ENCODE measurements at places on chromosomes 5 and 9.

DNA sequence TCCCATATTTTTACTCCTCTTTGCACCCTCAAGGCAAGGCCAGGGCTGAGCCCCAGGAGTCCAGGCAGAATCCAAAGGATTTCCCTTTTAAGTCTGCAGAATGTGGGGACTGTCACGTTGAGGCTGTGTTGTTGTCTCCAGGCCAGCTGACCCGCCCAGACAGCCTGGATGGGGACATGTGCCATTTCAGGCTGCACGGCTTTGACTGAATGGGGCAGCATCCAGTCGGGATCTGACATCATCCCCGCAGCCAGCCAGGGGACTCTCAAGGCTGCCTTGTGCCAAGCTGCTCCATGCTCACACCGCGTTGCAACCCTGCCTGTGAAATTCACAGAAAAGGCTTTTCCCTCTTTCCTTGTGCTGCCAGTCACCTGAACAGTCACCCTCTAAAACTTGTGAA is 2.2 kb upstream of the ZNF366 start:
- DNase-seq: peak; percentile 89

GRCh38 chr5:17272111-17272510 is 54.7 kb downstream of the BASP1 start:
- DNase-seq: no peak

GRCh38 chr9:77575785-77576184 is 72.3 kb downstream of the GNA14 start:
- no peak for DNase-seq

- no peak for DNase-seq
Observed at GRCh38 chr5:171678646-171679045, 107.0 kb upstream of the SMIM23 start.

- no peak for DNase-seq
Observed at GRCh38 chr9:131584858-131585257, 39.5 kb downstream of the PRRT1B start.

DNA sequence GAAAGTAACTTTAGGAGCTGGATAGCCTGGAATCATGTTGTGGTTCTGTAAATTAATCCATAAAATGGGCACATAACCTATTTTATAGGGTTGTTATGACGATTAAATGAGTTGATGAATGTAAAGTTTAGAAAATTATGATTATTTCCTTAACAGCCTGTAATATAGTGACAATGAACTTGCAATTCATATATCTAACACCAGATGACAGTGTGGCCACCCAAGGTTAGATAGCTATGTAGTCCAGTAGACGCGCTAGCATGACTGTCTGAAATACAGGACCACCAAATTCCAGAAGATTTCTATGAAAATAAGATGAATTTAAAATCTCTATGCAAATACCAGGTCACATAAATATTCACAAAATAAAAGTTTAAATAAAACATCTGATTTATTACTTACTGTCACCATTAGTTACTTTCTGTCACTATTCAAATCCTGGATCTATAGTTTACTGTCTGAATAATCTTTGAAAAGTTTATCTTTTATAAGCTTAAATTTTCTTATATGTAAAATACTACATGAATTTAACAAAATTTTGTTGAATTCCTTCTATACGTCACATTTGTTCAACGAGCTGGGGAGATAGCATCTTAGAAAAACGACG is 26.1 kb upstream of the MACIR start:
- no peak for DNase-seq

- no peak for DNase-seq
Observed at GRCh38 chr9:77819657-77820056, 171.5 kb upstream of the GNA14 start.

- DNase-seq: no peak
Observed at GRCh38 chr5:134911285-134912206, 6.6 kb downstream of the PCBD2 start.

- DNase-seq: no peak
Observed at GRCh38 chr5:178625679-178626483, 969 bp downstream of the CLK4 start.

- no peak for DNase-seq
Observed at GRCh38 chr9:12394105-12394504, 299.1 kb upstream of the TYRP1 start.

DNA sequence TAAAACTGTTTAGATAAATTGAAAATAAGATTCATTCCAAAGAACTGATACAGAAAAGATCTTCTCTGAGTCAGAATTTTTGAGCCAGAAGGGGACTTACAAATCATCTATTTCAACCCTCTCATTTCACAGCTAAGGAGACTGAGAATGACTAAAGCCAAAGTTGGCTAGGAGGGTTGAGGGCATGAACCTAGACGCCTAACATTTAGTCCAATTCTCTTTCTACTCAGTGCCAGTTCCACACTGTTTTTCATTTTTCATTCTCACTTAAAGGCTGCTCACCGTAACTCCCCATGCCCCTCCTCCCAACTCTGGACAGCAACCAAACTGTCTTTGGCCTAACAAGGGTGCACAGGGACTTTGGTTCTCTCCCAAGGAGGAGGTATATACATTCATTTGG is 364.0 kb downstream of the NDUFS4 start:
- no peak for DNase-seq

- no peak for DNase-seq
Observed at GRCh38 chr5:96572864-96573512, 89.2 kb upstream of the CAST start.

GRCh38 chr5:35656721-35657120 is 39.1 kb downstream of the SPEF2 start:
- no peak for DNase-seq

- no peak for DNase-seq
Observed at GRCh38 chr5:142821034-142821732, 51.0 kb downstream of the ARHGAP26 start.

- no peak for DNase-seq
Observed at GRCh38 chr9:73174330-73174980, 22.8 kb downstream of the ANXA1 start.

GRCh38 chr5:6408627-6409446 is 30.5 kb upstream of the MED10 start:
- no peak for DNase-seq

GRCh38 chr9:71909887-71910649 is 925 bp downstream of the ABHD17B start:
- peak; percentile 76 for DNase-seq

DNA sequence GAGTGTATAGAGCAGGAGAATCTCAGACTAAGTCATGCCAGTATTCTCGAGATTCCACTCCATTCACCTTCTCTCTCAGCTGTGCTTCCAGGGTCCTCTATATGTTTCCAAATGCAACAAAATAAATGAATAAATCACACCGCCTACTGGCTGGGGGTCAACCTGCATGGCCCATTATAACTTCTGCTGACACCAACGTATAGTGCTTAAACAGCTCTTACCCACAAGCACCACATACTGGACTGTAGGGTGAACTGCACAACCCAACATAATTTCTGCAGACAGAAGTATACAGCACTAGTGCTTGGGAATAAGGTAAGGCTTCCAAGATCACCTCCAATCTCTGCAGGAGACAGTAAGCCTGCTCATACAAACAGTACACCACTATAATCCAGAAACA is 33.1 kb upstream of the HTR4 start:
- no peak for DNase-seq

- DNase-seq: no peak
Observed at GRCh38 chr9:13719446-13719845, 440.0 kb upstream of the MPDZ start.

DNA sequence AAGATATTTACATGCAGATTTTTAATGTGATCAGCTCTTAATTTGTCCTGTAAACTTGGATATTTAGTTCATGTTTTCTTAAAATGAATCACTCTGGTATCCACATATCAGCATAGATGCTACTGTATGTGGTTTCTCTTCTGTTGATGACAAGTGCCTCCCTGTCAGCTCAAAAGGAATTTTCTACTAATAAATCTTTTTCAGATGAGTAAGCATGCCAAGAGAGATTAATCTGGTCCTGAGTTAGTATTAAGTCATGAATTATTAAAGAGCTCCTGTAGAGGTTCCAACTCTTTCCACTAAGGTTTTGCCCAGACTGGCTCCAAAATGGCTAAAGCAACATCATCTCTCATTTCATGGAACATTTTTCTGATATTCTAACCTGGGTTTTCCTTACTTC is 129.2 kb downstream of the GOLPH3 start:
- DNase-seq: no peak

DNA sequence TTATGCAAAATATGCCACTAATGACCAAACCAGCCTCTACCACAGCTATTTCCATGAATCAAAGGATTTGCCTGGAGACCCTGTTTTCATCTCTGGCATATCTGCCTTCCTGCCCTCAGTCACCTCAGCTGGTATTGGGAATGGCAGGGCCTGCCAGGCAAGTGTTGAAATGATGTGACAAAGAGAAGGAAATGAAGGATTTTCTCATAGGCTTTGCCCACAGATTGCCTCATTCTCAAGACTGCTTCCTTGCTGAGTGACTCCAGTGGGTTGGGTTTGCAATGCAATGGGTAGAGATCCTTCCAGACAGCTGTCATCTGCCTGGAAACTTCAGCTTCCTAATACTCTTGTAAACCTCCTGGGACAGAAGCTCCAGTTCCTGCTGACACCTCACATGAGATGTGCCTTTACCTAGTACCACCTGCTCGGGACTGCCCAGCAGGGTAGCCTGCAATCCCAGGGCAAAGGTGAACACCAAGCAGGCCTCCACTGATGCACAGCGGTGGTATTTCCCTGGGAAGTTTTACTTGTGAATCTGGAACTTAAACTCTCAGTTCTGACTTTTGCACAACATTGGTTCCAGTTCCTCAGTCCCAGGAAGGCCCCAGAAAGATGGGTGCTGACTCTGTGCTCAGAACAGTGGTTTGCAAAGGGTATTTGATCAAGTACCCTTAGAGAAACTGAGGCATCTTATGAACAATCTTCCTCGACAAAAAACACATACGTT is 64.8 kb upstream of the SLC1A1 start:
- DNase-seq: no peak

DNA sequence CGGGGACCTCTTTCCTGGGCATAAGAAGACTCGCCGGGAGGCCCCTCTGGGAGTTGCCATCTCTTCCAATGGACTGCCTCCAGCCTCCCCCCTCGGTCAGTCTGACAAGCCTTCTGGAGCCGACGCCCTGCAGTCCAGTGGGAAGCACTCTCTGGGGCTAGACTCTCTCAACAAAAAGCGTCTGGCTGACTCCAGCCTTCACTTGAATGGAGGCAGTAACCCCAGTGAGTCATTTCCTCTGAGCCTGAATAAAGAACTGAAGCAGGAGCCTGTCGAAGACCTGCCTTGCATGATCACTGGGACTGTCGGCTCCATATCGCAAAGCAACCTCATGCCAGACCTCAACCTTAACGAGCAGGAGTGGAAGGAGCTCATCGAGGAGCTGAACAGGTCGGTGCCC is 28.4 kb upstream of the LTC4S start:
- peak; percentile 58 for DNase-seq

DNA sequence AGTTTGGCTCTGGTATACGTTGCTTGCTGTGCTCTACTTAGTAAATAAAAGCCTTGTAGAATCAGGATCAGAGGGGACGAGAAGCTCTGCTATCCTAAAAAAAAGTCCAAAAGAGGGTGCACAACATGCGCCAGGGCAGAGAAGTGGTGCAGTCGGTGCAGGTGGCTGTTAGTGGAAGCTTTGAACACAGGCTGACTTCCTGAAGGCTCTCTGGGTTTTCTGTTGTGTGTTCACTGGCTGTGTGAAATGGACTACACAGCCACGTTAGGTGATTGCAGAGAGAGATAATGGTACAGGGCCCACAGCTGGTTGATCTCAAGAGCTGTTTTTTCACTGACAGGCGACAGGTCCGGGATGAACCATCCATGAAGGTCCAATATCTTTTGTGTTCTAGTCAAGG is 167.4 kb downstream of the TMEM167A start:
- no peak for DNase-seq

- DNase-seq: no peak
Observed at GRCh38 chr5:145130996-145131395, 704.1 kb downstream of the PRELID2 start.

DNA sequence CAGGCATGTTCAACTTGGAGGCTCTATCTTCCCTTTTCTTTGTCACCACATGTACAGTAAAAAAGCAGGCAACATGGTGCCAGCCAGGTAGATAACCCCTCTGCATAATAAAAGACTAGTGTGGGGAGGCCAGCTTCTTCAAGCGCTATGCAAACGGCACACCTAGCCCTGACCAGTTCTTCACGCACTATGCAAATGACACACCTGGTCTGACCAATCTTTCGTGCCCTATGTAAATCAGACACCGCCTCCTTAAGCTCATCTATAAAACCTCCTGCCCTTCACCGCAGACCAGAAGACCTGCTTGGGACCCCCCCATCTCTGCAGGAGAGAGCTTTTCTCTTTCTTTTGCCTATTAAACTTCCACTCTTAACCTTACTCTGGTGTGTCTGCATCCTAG is 28.1 kb upstream of the UGCG start:
- no peak for DNase-seq

DNA sequence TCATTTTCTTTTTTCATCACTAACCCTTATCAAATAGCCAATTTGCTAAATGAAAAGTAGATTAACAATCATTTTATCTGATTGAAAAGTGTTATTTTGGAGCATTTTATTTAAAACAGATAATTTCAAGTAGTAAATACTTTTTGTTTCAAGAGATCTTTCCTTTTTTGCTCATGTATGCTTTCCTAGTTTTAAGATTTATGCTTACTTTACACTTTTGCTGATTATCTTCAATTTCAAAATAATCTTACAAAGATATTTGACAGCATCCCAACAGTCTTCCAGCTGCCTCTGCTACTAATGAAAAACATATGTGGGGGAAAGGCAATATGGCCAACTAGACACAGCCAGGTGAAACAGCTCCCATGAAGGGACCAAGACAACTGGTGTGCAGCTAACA is 1027.3 kb upstream of the CDH9 start:
- DNase-seq: no peak

DNA sequence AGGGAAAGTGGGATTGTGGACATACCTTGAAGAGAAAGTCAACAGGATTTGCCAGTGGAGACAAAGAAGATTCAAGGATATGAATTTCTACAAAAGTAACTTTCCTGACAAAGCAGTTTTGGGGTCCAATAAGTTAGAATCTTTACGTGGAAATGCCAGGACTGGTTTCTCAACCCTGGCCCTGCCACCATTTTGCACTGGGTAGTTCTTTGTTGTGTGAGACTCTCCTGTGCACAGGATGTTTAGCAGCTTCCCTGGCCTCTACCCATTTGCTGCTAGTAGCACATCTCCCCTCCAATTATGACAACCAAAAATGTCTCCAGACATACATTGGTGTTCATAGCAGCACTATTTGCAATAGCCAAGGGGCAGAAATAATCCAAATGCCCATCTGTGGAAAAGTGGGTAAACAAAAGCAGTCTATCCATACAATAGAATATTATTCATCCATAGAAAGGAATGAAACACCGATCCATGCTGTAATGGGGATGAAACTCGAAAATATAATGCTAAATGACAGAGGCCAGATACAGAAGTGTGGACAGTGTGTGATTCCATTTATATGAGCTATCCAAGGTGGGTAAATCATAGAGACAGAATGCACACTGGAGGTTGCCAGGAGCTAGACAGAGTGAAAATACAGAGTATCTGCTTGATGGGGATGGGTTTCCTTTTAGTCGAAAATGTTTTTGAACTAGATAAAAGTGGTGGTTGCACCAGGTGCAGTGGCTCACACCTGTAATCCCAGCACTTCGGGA is 91.4 kb downstream of the NSUN2 start:
- no peak for DNase-seq
